ENCODE measurements at places on chromosomes 3 and 15.
A peak's percentile ranks its signal among the peaks of the same experiment; 100 is the strongest.

GRCh38 chr3:14537590-14538450 is 2.3 kb downstream of the GRIP2 start:
- DNase-seq, result no peak

DNA sequence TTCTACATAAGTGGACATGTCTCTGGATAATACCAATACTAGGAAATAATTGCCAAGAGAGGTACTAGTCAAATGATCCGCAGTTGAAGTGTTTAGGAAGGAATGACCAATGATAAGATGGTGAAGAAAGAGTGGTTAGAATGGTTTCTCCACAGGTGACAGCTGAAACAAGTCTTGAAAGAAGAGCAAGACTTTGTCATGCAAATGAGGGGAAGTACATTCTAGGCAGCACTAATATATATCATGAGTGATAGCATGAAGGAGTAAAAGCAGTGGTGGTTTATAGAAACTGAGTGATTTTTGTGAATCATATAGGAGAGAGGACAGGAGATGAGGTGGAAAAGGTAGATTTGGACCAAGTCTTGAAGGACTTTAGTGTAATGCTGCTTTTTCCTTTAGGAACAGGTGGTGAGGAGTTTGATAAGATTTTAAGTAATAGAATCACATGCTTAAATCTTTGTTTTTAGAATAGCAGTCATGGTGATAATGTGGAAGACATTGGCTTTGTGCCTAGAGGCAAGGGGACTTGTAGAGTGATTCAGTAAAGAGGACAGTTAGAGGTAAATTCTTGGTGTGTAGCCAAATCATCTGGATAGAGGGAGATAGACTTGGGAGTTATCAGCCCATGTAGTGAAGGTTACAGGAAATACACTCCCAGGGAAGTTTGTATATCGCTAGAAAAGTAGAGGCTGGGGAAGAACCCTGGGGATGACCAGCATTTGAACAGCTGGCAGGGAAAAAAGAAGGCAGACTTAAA is 31.9 kb downstream of the SLMAP start:
- no peak for DNase-seq

- DNase-seq, result no peak
Measured at GRCh38 chr3:149964291-149964690, 6.4 kb downstream of the PFN2 start.

GRCh38 chr3:158330870-158331269 is 221.0 kb downstream of the RSRC1 start:
- DNase-seq, result no peak

- peak; percentile 61 for DNase-seq
Measured at GRCh38 chr15:90002428-90002844, 1.3 kb downstream of the ZNF710 start.

DNA sequence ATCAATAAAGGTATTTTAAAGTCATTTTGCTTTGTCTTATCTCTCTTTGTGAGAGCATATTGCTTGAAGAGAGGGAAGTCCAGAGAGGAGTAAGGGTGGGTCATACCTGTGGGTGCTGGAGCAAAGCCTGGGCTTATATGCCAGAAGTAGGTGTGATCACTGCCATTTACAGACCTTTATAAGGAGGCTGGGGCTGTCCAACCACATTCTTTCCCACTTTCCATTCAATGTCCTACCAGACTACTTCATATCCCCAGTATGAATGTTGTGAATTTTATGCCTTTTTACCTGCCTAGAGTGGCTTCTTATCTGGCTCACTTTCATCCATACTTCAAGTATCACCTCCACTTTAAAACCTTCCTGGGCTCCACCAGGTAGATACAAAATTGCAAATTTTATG is 39.4 kb upstream of the ST6GAL1 start:
- no peak for DNase-seq

GRCh38 chr3:39724233-39724846 is 85.1 kb upstream of the MYRIP start:
- no peak for DNase-seq

- no peak for DNase-seq
Measured at GRCh38 chr3:40631341-40631995, 106.7 kb downstream of the ZNF621 start.

- no peak for DNase-seq
Measured at GRCh38 chr15:68681836-68682235, 103.0 kb downstream of the CORO2B start.

- peak; percentile 70 for DNase-seq
Measured at GRCh38 chr15:82044373-82045178, 1.2 kb downstream of the MEX3B start.

DNA sequence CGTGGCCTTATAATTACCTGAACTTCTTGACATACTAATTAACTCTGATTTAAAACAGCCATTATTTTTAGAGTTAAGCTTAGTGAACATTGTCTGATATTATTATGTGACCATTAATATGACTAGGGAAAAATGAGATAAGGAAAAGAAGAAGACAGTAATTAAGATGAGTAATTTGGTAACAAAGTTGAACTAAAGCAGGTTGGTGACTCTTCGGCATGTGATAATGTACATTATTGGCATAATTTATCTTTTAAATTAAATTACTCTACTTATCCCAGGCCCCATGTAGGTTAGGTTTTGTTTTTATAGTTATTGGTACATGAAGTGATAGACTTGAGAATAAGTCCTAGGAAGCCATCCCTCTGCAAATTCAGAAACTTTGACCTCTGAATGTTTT is 249.7 kb upstream of the CFAP20DC start:
- no peak for DNase-seq

DNA sequence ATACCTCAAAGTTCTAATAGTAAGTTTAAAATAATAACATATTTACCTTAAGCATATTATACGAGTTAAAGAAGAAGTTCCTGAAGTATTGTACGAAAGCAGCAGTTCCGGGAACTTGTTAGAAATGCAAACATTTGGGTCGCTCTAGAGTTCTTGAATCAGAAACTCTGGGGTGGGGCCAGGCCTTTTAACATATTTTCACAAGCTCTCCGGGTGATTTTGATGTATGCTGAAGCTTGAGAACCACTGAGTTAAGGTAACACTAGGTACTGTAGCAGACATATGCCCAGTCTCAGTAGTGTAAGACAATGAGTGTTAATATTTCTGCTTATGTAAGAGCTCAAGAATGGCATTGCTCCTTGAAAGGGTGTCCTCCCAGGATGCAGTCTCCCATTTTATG is 461.1 kb downstream of the C3orf38 start:
- no peak for DNase-seq

DNA sequence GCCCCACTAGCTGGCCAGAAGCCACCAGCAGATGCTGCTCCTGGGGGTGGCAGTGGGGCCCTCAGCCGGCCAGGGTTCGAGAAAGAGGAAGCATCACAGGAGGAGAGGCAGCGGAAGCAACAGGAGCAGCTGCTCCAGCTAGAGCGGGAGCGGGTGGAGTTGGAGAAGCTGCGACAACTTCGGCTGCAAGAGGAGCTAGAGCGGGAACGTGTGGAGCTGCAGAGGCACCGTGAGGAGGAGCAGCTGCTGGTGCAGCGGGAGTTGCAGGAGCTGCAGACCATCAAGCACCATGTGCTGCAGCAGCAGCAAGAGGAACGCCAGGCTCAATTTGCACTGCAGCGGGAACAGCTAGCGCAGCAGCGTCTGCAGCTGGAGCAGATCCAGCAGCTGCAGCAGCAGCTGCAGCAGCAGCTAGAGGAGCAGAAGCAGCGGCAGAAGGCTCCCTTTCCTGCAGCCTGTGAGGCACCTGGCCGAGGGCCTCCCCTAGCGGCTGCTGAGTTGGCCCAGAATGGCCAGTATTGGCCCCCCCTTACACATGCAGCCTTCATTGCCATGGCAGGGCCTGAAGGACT is 17.5 kb upstream of the APEH start:
- no peak for DNase-seq

DNA sequence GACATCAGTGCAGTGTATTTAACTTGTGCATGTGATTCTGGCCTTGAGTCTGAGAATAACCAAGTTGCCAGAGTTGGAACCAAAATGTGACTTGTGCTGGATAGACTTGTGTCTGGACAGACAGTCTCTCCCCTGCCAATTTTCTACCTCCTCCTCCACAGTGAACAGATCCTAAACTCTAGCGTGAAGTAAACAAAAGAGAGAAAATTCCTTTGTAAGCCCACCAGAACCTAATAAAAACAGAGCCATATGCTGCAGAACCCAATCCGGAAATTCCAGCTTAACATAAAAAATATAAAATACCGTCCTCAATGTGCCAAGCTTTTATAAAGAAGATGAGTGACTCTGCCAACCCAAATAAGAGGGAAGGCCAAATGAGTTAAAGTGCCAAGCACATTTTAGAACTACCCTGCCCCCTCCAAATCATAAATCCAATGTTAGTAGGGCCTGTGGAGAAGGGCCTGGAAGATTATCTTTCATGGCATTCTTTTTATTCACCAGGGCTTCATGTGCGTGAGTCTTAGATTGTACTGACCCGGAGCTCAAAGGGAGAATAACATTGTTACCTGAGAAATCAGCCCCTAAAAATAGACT is 344.6 kb upstream of the PROK2 start:
- DNase-seq, result no peak

DNA sequence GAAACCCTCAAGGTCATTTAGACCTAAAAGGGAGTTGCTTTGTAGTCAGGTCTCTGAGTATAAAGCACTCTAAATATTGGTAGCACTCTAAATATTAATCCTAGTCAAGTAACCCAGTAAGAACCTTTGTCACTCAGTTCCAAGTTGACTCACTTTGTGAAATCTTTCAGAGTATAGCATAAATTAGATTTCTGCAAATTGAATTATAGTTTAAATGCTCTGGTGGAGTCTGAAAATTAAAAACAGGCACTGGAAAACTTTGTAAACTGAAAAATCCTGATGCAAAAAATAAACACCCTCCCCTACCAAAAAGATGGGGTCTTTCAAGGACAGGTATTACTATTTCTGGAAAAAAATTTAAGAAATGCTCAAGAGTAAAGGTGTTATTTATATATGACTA is 196.3 kb upstream of the FEZF2 start:
- no peak for DNase-seq

DNA sequence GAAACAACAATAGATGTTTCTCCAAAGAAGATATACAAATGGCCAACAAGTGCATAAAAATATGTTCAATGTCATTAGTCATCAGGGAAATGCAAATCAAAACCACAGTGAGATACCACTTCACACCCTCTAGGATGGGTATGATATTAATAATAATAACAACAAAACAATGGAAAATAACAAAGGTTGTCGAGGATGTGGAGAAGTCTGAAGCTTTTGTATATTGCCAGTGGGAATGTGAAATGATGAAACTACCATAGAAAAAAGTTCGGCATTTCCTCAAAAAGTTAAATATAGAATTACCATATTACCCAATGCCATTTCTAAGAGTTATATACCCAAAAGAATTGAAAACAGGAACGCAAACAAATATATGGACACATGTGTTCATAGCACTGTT is 10.8 kb downstream of the BHLHE40 start:
- no peak for DNase-seq

GRCh38 chr3:155763870-155764463 is 19.1 kb upstream of the PLCH1 start:
- DNase-seq, result no peak

DNA sequence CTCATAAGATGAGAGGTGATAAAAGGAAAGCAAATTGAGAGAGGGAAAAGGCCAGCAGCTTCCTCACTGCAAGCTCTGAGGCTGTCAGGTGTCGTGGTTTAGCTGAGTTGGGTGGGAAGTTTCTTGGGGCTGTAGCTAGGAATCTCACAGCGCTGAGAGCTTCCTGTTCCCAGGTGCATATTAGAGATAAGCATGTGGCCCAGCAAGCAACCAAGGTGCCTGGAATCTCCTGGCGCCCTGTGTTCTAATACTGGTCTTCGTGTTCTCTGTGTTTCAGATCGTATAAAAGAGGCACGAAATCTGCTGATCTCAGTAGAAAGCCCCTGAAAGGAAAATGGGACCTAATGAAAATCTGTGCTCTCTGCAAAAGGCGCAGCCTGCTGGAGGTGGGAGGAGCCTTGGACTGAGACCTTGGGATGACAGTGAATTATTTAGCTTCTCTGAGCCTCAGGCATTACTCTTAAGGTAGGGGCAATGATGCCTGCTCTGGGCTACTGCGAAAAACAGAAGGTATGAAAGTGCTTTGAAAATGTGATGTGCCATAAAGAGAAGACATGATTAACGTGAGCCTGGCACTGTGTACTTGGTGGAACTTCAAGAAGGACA is 499.9 kb downstream of the TBL1XR1 start:
- DNase-seq, result no peak

GRCh38 chr15:35111861-35112260 is 26.8 kb upstream of the NANOGP8 start:
- no peak for DNase-seq

- DNase-seq, result no peak
Measured at GRCh38 chr3:43011638-43012037, 32.5 kb downstream of the GASK1A start.

- DNase-seq, result no peak
Measured at GRCh38 chr3:126257984-126258383, 77.6 kb upstream of the ALDH1L1 start.

GRCh38 chr15:40044717-40045571 is 6.0 kb upstream of the SRP14 start:
- peak; percentile 74 for DNase-seq

DNA sequence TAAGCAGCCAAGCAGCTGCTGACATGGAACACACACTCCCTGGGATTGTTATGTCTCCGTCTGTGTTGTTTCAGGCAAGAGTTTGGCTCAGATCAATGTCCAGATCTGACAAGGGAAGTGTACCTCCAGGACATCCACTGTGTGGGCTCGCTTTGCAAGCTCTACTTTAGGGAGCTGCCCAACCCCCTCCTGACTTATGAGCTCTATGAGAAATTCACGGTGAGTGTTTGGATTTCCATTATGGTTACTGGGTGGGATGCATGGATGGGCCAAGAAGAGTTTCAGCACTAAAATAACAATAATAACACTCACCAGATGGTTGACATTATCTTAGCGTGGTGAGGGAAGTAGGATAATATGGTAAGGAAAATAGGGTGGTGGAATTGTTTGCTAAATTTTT is 74.1 kb downstream of the ARHGAP31 start:
- no peak for DNase-seq

GRCh38 chr3:2862366-2862765 is 247.8 kb downstream of the IL5RA start:
- DNase-seq, result no peak

GRCh38 chr15:67766968-67767367 is 58.3 kb upstream of the SKOR1 start:
- DNase-seq, result no peak

DNA sequence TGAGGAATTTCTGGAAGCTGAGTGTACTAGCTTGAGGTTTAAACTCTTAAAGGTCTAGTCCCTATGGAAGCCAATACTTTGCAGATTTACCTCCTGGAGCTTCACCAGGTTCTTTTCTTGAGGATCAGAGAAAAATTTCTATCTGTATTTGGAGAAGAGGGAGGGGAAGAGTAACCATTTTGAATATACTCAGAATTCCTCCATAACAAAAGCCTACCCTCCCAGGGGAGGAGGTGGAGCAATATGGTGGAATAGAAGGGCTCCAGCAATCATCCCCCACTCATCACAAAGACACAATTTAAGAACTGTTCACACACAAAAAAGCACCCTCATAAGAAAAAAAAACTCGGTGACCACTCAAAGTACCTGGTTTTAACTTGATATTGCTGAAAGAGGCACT is 36.0 kb upstream of the PEX5L start:
- DNase-seq, result no peak

DNA sequence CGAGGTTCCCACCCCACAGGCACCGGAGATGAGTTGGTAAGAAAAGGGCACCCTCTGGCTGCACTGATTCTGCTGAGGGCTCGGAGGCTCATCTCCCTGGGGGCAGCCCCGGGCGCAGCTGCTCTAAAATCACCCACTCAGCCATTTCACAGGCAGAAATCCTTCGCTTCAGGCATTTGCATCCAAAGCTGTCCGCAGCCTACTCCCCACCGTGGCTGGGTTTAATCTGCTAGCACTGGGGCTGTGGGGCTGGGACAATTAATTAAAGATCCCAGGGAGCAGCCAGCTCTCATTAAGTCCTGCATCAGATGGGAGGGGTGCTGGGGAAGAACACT is 104.3 kb upstream of the PRR20G start:
- no peak for DNase-seq
